ENCODE measurements at places on chromosomes 4 and X. TPM values are rescaled to one million over a fixed set of nuclear protein-coding genes. Genes with fewer than 3 reads are reported as not detected.

DNA sequence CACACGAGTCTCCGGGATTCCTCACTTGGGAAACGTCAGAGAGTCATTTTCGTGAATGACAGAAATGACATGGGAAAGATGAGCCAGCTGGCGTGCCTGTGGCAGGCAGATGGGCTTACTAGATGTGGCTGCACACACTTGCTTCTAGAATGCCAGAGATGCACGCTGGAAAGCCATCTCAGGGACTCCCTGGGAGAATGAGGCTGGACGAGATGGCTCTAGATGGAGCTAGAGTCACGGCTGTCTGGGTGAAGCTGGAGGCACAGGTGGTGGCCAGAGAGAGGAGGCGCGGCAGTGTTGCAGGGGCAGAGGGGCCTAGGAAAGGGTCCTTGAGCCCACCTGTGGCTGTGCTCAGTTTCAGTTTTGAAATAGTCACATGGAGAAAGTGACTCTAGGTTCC, 26.0 kb downstream of the TKTL1 start:
- DNase-seq: no peak

- DNase-seq: no peak
These were observed 192.0 kb upstream of the ETNPPL start for GRCh38 chr4:108954880-108955279.

GRCh38 chr4:15649914-15650545, 5.1 kb downstream of the FBXL5 start:
- DNase-seq: peak; percentile 38

DNA sequence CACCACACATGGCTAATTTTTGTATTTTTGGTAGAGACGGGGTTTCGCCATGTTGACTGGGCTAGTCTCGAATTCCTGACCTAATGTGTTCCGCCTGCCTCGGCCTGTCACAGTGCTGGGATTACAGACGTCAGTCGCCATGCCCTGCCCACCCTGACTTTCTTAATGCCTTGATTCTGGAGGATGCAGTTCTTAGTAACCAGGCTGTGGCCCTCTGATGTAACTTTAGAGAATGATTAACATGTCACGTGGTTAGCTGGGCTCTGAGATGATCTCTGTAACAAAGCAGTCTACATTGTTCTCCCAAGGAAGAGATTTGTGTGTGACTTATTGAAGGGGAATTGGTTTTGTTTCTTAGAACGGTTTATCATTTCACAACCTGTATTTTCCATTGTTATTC, 30.6 kb downstream of the ANK2 start:
- no peak for DNase-seq

DNA sequence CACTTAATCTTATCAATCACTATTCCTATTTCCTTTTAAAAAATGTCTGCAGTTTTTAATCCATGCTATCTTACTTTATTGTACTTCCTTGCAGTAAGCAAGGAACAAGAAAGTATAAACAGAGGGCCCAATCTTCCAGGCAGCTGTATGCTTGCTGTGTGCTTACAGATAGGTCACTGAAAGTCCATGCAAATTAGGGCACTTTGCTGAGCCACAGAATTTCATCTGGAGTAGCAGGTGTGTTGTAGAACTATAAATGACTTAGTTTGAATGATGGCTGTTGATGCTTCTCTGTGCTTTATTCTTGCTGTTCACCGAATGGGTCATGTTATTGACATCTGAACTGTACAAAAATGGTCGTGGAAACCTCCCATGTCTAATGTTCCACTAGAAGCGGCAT, 154.6 kb downstream of the ATOH1 start:
- no peak for DNase-seq

Gene NEIL3
- 3.0 TPM for total RNA-seq

GRCh38 chrX:101803451-101803850, 128.4 kb downstream of the ZMAT1 start:
- DNase-seq: peak; percentile 14
